Epithelial cell of prostate (primary cell): ENCODE measurements at places on chromosomes 6 and 20.

DNA sequence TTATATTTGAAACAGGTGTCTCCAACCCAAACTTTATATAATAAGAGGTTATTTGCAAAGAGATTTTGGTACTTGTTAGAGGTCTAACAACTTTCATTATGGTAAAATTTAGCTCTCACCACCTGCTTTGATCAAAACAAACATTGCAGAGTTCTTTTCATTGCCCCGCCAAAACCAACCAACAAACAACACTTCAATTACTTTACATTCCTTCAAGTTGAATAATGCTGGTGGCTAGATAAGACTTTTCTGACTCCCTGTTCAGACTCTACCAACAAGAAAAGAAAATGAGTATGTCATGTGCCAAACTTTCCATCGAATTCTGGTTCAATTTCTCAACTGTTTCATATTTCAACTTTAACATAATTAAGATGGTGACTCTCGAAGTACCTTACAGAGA is 311.1 kb downstream of the ADGRG6 start:
- DNase-seq = no peak

DNA sequence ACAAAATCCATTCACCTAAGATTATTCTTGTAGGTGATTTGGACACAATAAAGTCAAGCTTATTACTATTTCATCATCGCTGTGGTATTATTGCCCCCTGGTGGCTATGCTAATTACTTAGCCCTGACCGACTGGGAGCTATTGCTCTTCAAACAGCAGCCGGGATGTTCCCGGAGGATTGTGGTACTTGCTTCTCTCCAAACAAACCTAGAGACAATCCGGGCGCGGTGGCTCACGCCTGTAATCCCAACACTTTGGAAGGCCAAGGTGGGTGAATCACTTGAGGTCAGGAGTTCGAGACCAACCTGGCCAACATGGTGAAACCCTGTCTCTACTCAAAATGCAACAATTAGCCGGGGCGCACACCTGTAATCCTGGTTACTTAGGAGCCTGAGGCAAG is 15.4 kb upstream of the STMND1 start:
- peak; percentile 5 for DNase-seq

- no peak for DNase-seq
Observed at GRCh38 chr6:21823371-21823770, 229.8 kb downstream of the SOX4 start.

GRCh38 chr6:39917329-39917728 is 16.9 kb downstream of the MOCS1 start:
- no peak for DNase-seq
